Fibroblast of skin of scalp (primary cell): ENCODE measurements at places on chromosomes 3 and 15.

DNA sequence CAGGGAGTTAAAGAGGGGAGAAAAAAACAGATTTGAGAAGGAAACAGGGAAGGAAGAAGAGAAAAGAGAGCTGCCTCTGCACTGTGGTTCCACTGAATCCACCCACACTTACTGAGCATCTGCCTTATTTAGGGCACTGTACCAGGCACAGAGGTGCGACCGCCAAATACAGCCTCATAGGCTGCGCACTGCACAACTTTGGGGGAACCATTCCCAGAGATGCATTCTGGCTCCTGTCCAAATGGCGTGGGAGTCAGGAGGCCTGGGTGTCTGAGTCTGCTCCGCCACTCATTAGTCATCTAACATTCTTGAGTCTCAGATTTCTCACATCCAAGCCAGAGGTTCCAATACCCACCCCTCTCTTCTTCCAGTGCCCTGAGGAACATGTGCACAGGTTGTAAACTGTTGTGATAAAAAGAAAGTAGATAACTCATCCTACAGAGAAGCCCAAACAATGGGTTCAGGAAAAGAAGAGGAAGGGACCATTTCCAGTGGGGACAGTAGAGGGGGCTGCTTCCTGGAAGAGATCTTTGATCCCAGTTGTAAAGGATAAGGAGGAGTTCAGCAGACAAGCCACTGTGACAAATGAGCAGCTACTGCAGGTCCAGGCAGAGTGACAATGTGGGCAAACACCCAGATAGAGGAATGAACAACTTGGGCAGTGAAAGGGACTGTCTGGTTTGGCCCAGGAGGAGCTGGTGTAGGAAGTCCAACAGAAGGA is 254.6 kb downstream of the UACA start:
- peak; percentile 89 for DNase-seq

DNA sequence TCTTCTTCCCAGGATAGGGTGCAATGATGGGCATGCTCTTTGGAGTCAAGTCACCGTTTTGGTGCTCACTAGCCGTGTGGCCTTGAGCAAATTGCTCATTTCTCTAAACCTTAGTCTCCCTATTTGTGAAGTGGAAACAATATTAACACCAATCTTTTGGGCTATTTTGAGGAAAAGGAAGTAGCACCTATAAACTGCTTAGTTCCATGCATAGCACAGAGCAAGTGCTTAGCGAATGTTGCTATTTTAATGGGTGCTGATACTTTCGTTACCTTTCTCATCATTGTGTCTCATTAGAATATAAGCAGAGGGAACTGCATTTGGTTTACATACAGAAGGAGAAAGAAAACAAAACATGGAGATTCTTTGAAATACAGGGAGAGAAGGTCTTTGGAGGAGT is 66.1 kb downstream of the BOC start:
- DNase-seq = no peak

DNA sequence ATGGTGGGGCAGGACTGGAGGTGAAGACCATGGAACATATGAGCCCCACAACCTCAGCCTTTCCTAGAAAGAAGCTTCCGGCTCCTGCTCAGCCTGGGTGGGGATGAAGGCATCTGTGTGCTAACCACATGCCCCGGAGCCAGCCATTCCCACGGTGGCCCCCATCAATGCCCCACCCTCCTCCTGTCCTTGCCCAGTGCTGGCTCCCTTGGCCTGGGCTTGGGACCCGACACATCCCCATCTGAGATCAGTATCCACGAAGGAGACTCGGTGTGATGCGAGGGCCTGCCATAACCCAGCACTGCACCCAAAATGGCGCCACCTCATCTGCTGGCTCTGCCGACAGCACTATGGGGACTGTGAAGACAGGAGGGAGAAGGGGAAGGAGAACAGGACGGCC is 16.5 kb upstream of the PLXND1 start:
- DNase-seq = no peak

DNA sequence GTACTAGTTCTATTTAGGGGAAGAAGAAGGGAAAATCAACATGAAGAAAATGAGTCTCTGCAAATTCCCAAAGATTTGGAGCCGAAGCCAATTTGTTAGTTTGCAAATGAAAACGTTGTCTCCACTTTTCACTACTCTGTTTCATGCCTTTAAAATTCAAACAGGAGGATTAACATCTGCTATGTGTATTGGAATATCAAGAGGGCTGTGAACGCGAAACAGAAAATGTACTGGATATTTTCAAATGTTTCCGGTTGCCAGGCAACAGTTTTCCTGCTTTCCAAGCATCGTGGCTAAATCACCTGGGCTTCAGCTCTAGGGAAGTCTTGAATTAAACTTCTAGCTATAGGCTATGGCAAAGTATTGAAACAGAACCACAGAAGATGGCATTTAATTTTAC is 172.8 kb downstream of the KCNMB2 start:
- DNase-seq = no peak

- no peak for DNase-seq
Observed at GRCh38 chr15:67521783-67522568, 1.0 kb downstream of the C15orf61 start.

- no peak for DNase-seq
Observed at GRCh38 chr3:62329971-62330370, 43.4 kb downstream of the FEZF2 start.

DNA sequence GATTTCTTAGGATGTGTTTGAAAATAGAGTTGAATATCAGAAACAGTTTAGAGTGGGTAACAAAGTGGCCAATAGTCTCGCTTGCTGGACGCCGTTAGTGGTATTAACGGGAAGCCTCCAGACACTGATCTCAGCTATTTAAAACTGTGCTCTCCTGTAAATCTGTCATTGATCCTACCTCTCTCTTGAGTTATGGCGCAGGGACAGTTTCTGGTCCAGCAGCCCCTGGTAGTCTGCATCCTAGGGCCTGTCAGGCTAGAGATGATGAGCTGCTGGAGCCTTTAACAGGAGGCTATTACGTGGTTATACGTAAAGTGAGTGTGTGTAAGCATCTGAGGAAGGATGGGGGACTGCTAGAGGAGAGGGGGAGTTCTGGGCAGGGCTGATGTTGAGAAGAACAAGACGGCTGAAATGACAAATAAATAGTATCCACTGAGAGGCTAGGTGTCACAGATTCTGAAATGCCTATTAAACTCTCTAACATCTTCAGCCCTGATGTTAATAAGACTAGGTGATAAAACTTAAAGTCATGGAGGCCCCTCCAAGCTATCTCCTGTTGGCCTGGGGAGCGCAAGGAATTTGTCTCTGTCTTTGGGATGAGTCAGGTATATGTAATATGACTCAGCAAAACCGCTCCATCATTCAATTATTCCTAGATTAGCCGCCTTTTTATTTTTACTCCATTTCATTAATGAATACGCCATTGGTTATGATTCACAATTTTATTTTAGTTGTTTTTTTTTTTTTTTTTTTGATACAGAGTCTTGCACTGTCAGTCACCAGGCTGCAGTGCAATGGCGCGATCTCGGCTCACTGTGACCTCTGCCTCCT is 155.7 kb downstream of the GREM1 start:
- peak; percentile 55 for DNase-seq

DNA sequence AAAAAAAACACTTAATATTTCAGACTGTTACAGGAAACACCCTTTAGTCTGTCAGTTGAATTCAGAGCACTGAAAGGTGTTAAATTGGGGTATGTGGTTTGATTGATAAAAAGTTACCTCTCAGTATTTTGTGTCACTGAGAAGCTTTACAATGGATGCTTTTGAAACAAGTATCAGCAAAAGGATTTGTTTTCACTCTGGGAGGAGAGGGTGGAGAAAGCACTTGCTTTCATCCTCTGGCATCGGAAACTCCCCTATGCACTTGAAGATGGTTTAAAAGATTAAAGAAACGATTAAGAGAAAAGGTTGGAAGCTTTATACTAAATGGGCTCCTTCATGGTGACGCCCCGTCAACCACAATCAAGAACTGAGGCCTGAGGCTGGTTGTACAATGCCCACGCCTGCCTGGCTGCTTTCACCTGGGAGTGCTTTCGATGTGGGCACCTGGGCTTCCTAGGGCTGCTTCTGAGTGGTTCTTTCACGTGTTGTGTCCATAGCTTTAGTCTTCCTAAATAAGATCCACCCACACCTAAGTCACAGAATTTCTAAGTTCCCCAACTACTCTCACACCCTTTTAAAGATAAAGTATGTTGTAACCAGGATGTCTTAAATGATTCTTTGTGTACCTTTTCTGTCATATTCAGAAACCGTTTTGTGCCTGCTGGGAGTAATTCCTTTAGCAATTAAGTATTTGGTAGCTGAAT is 17.9 kb downstream of the TMEM43 start:
- DNase-seq = no peak

DNA sequence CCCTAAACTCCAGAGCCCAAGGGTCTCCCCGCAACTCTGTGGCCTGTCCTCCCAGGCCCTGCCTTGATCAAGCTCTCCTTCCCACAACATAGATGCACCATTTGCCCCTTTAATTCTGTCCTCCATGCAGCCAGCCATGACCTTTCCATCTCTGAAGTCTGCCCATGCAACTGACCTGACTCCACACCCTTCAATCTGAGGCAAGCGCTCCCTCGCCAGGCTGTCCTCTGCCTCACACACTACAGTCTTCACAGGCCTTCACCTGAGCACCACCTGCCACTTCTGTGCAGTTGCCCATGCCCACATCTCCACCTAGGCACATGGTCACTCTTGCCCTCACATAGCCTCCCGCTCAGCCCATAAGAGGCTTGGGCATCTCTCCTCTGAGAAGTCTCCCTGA is 244.0 kb downstream of the OCA2 start:
- no peak for DNase-seq
